ENCODE measurements at places on chromosomes 13 and 19. TPM values are rescaled to one million over a fixed set of nuclear protein-coding genes. Genes with fewer than 3 reads are reported as not detected.

AMH gene
- 42.8 TPM for total RNA-seq

ADM5 gene
- 12.1 TPM for total RNA-seq

- no peak for DNase-seq
Observed at GRCh38 chr13:28136916-28137315, 1.4 kb upstream of the PAN3 start.

- DNase-seq: no peak
Observed at GRCh38 chr19:33883859-33884519, 87.3 kb downstream of the KCTD15 start.

Data from HCT116 (cell line).